ENCODE measurements at places on chromosomes 7 and 10. TPM values are rescaled to one million over a fixed set of nuclear protein-coding genes. Genes with fewer than 3 reads are reported as not detected.

- DNase-seq: no peak
Measured at GRCh38 chr10:78267598-78267997, 233.9 kb downstream of the RPS24 start.

DNA sequence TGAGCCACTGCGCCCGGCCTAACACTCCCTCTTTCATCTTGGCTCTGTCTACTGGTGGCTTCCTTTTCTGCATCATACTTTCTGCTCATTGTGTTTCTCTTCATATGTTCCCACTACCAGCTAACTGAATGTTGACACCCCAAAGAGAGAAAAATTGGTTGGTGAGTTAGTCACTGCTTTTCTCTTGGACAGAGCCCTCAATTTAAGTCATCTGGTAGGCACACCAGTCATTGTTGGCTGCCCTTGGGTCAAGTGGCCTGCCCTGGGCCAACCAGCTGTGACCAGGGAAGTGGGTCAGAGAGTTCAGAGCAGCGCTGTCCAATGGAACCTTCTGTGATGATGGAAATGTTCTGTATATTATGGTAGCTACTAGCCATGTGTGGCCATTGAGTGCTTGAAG is 52.0 kb downstream of the GRK5 start:
- no peak for DNase-seq

GRCh38 chr10:91944880-91945630 is 21.5 kb downstream of the BTAF1 start:
- DNase-seq: no peak

DNA sequence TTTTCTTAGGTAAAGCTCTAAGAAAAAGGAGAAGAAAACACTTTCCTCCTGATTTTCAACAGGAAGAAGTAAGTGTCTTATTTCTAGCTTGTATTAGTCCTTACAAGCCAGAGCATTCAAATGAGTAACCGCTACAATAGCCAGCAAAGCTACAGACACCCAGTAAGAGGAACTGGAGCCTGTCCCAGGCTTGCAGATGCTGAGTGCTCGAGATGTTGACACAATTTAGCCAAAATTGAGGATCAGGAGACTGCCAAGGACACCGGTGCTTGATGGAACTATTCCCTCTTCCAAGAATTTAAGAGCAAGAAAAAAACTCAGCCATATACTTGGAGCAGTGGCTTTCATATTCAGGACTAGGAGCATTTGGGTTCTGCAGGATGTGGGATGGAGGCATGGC is 149.3 kb upstream of the DPP6 start:
- no peak for DNase-seq

Gene C10orf67
- 0.27 TPM for total RNA-seq

DNA sequence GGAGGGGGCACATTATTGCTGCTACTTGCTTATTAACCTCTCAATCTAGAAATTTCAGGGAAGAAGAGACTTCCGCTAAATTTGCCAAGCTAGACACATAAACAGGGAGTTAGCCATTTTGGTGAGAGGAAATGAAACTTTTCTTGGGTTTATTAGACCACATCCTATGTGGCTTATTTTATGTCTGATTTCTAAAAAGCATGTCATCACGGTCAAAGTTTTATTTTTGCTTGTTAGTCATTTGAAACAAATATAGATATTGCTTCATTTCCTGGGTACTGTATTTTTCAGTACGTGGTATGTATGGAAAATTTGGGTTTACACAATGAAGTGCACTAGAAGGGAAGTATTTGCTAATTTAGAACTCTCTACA is 144.1 kb downstream of the TCF7L2 start:
- no peak for DNase-seq

DNA sequence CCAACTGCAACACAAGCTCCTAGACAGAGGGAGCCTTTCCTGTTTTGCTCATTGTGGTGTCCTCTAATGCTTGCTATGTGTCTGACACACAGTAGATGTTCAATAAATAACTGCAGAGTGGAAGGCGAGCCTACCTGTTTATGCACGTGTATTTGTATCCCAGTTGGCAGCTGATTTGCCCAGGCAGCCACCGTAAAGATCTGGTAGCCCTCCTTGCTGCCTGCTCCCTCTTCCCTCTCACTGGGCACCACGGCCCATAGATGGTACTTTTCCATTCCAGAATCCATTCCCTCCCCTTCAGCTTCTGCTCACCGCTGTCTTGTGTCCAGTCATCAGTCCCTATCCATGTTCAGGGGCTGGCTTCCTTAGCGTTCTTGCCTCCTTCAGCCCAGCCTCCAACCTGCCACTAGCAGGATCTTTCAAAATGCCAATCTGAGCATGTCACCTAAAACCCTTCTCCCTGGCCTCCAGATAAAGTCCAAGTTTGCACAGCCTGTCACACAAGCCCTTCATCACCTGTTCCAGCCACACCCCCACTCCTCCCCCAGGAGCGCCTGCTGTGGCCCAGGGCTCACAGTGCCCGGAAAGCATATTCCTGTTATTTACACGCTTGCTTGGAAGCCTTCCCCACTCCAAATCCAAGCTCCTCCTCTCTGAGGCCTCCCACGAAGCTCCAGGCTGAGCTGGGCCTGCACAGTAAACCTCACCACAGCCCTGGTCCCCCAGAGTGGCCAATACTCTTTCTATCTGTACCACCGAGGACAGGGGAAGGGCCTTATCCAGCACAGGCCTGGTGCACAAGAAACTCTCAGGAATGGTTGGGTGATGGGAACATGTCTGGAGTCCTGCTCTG is 21.0 kb downstream of the ZCCHC24 start:
- DNase-seq: peak; percentile 51

Gene TFEC
- total RNA-seq: 3.5 TPM

DNA sequence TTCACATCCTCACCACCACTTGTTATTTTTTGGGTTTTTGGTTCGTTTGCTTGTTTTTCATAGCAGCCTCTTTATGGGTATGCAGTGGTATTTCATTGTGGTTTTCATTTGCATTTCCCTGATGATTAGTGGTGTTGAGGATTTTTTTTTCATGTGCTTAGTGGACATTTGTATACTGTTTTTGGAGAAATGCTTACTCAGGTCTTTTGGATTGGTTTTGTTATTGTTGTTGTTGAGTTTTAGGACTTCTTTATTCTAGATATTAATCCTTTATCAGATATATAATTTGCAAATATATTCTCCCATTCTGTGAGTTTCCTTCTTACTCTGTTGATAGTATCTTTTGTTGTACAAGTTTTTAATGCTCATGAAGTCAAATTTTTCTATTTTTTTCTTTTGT is 42.8 kb downstream of the GAD2 start:
- DNase-seq: no peak
